ENCODE measurements at places on chromosomes 11 and 22. TPM values are rescaled to one million over a fixed set of nuclear protein-coding genes. Genes with fewer than 3 reads are reported as not detected.

GRCh38 chr11:132122735-132123134 lies 752.3 kb downstream of the NTM start:
- H3K27me3 ChIP-seq = no peaks in the 10 kb centered on the region
- H3K4me1 ChIP-seq = no peaks in the 10 kb centered on the region
- H3K27ac ChIP-seq = no peak overlapping the region
- no peak overlapping the region for H3K4me3 ChIP-seq
- DNase-seq = no peak
- no peaks in the 10 kb centered on the region for H3K36me3 ChIP-seq

OR52N4 gene
- total RNA-seq = 0.16 TPM

- no peak overlapping the region for H3K27ac ChIP-seq
- no peaks in the 10 kb centered on the region for H3K4me1 ChIP-seq
- DNase-seq = no peak
- H3K4me3 ChIP-seq = no peak overlapping the region
- no peaks in the 10 kb centered on the region for H3K36me3 ChIP-seq
- peaks cover 8% of the 10 kb centered on the region for H3K27me3 ChIP-seq
These were observed 77.1 kb upstream of the EIF3D start for GRCh38 chr22:36606114-36606513.

DNA sequence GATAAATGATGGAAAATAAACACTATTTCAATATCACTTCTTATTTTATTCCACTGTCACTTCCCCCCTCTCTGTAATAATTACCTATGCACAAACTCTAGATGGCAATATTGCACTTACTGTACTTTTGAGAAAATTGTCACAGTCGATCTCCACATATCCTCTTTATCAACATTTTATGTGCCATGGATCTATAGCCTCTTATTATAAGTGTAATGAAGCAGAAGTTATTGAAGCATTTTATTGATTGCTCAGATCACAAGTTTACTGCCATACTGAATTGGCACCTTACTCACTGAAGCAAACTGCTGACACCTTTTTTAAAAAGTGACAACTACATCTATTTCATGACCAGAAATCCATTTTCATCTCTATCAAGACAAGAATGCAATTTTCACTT lies 133.4 kb downstream of the DCDC1 start:
- no peak overlapping the region for H3K4me3 ChIP-seq
- H3K27ac ChIP-seq = no peak overlapping the region
- H3K27me3 ChIP-seq = no peaks in the 10 kb centered on the region
- no peaks in the 10 kb centered on the region for H3K4me1 ChIP-seq
- no peak for DNase-seq
- no peaks in the 10 kb centered on the region for H3K36me3 ChIP-seq

DNA sequence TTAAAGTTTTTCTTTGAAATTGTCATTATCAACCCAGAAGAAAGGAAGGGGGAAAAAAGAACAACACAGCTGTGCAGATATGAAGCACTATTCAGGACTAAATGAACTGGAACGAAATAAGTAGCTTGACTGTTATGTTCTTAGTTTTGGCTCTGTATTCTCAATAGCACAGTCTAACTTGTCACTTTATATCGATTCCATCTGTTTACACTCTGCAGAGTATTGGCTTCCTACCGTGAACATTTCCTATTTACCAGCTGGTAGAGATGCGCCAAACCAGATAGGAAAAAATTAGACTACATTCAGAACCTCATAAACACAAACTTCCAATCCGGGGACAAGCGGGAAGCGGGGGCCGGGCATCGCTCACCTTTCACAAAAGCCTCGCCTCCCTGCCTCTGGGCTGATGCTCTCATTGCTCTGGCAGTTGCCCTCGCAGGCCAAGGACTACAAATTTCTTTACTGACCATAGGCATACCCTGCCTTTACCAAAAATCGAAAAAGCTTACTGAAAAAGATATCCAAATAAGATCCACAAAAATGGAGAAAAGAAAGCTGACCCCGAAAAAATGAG lies 66.2 kb downstream of the EFCAB6 start:
- H3K4me3 ChIP-seq = no peak overlapping the region
- H3K27me3 ChIP-seq = peaks cover 4% of the 10 kb centered on the region
- H3K27ac ChIP-seq = no peak overlapping the region
- H3K4me1 ChIP-seq = no peaks in the 10 kb centered on the region

DNA sequence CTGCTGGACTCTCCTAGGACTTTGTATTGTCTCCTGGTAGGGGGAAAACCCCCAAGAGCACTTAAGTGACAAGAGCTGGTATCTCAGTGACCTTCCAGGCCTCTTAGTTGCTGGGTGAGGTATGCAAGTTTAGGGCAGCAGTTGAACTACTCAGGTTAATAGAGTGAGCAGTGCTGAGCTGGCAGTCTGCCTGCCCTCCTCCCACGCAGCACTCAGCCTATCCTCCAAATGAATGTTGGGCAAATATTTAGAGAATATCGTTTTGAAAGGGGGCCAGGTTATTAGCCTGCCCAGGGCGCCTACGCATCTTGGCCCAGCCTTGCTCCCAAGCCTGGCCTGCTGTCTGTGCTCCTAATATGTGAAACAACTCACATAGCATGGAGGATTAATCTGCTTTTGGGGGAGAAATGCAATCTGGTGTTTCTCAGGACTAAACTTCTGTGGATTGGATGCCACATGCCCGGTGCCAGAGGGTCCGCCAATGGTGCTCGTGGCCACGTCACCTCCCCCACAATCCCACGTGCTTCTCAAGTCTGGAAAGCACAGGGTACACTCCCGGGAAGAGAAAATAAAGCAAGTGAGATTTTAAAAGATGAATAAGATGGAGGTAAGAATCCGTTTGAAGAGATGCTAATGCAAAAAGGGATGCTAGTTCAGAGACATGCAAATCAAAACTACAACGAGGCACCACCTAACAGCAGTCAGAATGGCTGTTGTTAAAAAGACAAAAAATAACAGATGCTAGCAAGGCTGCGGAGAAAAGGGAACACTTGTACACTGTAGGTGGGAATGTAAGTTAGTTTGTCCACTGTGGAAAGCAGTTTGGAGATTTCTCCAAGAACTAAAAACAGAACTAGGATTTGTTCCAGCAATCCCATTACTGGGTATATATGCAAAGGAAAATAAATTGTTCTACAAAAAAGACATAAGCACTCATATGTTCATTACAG lies 67.7 kb downstream of the SPON1 start:
- no peaks in the 10 kb centered on the region for H3K36me3 ChIP-seq
- H3K4me3 ChIP-seq = no peak overlapping the region
- no peaks in the 10 kb centered on the region for H3K4me1 ChIP-seq
- H3K27ac ChIP-seq = no peak overlapping the region

- no peak overlapping the region for H3K27ac ChIP-seq
- no peak overlapping the region for H3K4me3 ChIP-seq
- peaks cover 4% of the 10 kb centered on the region for H3K27me3 ChIP-seq
- DNase-seq = no peak
- no peaks in the 10 kb centered on the region for H3K4me1 ChIP-seq
- H3K36me3 ChIP-seq = no peaks in the 10 kb centered on the region
These were observed 7.0 kb downstream of the MS4A6A start for GRCh38 chr11:60175860-60176275.

- H3K4me3 ChIP-seq = no peak overlapping the region
- no peaks in the 10 kb centered on the region for H3K27me3 ChIP-seq
- H3K36me3 ChIP-seq = no peaks in the 10 kb centered on the region
- no peak overlapping the region for H3K27ac ChIP-seq
These were observed 72.4 kb upstream of the CARD18 start for GRCh38 chr11:105211806-105212554.
